ENCODE measurements at places on chromosomes 1 and 21.

GRCh38 chr1:53511323-53511932 is 52.2 kb downstream of the DMRTB1 start:
- H3K27ac ChIP-seq: no peak overlapping the region
- no peak overlapping the region for H3K4me3 ChIP-seq
- H3K4me1 ChIP-seq: no peaks in the 10 kb centered on the region
- H3K36me3 ChIP-seq: no peaks in the 10 kb centered on the region

GRCh38 chr1:47431534-47431933 is 6.3 kb upstream of the FOXD2 start:
- H3K4me3 ChIP-seq: no peak overlapping the region
- no peaks in the 10 kb centered on the region for H3K27me3 ChIP-seq
- H3K4me1 ChIP-seq: peaks cover 34% of the 10 kb centered on the region
- DNase-seq: no peak
- H3K27ac ChIP-seq: no peak overlapping the region

- peaks cover 8% of the 10 kb centered on the region for H3K4me1 ChIP-seq
- no peak for DNase-seq
- no peaks in the 10 kb centered on the region for H3K36me3 ChIP-seq
- no peak overlapping the region for H3K27ac ChIP-seq
- H3K4me3 ChIP-seq: no peak overlapping the region
- peaks cover 22% of the 10 kb centered on the region for H3K27me3 ChIP-seq
Observed at GRCh38 chr21:42120101-42120902, 49.2 kb downstream of the UMODL1 start.

- H3K36me3 ChIP-seq: no peaks in the 10 kb centered on the region
- H3K27ac ChIP-seq: no peak overlapping the region
- H3K27me3 ChIP-seq: no peaks in the 10 kb centered on the region
- H3K4me3 ChIP-seq: no peak overlapping the region
Observed at GRCh38 chr1:92466683-92467352, 19.9 kb downstream of the GFI1 start.

GRCh38 chr1:207017615-207018559 is 14.7 kb downstream of the C1orf116 start:
- peaks cover 20% of the 10 kb centered on the region for H3K27me3 ChIP-seq
- H3K4me1 ChIP-seq: no peaks in the 10 kb centered on the region
- DNase-seq: no peak
- H3K36me3 ChIP-seq: no peaks in the 10 kb centered on the region

GRCh38 chr1:151936653-151937052 is 27.3 kb upstream of the THEM4 start:
- H3K36me3 ChIP-seq: no peaks in the 10 kb centered on the region
- no peak for DNase-seq
- no peak overlapping the region for H3K4me3 ChIP-seq
